MG63 (cell line): ENCODE measurements at places on chromosomes 1 and 21. TPM values are rescaled to one million over a fixed set of nuclear protein-coding genes. Genes with fewer than 3 reads are reported as not detected.

Gene BMP8A
- total RNA-seq = not detected in 2 replicates

Gene CRABP2
- 57.8 and 62.8 TPM in 2 replicates for total RNA-seq

Gene ARHGAP29
- total RNA-seq = 45.7 and 78.4 TPM in 2 replicates

Gene PDC
- not detected in 2 replicates for total RNA-seq

Gene NBPF1
- 8.1 and 9.2 TPM in 2 replicates for total RNA-seq

Gene FAM151A
- total RNA-seq = not detected in 2 replicates

Gene CELA3A
- total RNA-seq = not detected in 2 replicates

- no peak for DNase-seq
Observed at GRCh38 chr21:40331804-40332203, 464.6 kb downstream of the PCP4 start.

- DNase-seq = no peak
Observed at GRCh38 chr1:162398999-162399580, 12.8 kb downstream of the SH2D1B start.

DNA sequence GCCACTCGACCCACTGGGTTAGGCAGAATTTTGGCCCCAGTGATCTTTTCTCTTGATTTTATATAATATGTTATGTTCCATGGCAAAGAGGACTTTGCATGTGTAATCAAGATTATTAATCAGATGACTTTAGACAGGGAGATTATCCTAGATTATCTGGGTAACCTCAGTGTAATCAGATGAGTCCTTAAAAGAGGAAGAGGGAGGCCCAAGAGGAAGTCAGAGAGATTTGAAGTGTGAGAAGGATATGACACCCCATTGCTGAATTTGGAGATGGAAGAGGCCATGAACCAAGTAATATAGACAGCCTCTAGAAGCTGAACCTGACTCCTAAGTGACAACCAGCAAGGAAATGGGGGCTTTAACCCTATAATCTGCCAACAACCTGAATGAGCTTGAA is 117.1 kb upstream of the CSF3R start:
- no peak for DNase-seq

DNA sequence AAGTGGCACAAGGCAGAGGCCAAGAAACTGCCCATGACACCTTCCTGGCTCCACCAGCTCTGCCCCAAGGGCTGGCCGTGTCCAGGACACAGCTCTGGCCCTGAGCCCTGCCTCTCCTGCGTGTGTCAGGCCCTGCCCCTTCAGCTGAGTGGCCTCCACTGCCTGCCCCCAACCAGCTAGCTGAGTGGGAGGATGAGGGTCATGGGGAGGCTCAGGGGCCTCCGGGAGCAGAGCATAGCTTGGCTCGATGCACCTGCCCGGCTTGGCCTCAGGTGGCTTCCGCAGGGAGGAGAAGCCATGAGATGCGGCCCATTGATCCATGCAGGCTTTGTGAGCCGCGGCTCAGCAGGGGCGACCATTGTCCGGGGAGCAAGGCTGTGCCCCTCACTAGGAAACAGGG is 108.7 kb upstream of the TTC34 start:
- DNase-seq = no peak

DNA sequence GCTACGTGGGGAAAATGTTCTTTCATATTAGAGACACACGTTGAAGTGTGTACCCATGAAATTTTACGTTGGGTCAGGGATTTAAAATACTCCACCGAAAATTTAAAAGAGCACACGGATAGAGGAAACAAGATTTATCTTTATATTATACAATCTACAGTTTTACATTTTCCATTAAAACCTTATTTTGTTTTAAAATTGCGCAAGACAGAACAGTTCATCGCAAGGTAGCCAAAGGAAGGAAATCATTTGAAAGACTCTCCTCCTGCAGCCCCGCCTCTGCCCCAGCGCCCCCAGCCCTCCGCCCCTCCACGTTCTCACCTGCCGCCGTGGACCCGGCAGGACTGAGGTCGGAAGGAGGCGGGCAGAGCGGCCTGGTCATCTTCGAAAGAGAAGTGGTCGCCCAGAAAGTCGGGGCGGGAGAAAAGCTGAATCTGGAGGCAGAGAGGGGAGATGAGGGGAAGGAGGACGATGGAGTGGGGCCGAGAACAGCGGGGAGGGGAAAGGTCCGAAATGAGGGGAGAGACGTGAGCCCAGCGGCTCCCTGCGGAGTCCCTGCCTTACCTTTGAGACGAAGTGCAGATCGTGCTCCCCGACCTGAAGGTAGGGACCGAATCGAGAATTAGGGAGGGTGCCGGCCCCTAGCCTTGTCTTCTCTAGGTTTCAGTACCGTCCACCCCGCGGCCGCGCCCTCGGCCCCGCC is 18.0 kb downstream of the CRYBG2 start:
- DNase-seq = no peak

GRCh38 chr1:177669161-177669560 is 300.7 kb downstream of the SEC16B start:
- DNase-seq = no peak

DNA sequence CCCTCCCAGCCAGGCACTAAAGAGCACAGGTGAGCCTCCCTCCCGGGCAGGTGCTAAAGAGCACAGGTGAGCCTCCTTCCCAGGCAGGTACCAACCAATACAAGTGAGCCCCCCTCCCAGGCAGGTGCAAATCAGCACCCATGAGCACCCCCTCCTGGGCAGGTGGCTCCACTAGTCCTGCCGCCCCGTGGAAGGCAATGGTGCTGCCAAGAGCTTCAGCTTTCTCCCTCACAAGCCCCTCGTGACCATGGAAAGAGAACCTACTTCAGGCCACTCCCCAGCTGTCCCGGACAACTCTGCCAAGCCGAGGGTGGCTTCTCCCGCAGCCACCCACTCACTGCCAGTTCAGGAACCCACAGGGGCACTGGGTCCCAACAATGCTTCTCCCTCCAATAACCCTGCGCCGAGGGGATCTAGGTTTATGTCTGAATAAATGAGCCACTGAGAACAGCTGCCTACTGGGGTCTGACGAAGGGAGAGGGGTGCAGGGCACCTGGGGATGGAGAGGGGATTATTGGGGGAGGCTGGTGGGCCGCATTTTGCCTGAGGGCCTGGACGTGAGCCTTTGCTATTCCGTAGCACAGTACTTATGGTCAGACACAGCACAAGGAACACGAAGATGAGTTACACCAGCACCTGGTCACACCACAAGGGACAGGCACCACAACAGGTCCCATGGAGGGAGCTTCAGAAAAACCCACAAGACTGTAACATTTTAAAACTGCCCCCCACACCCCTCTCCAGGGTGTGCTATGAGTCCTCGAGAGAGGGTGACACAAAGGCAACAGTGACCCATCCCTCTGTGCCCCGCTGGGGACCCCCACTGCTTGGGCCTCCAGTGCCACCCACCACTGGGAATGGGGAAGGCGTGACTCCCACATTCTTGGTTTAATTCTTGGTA is 46.3 kb downstream of the PRDM15 start:
- no peak for DNase-seq

DNA sequence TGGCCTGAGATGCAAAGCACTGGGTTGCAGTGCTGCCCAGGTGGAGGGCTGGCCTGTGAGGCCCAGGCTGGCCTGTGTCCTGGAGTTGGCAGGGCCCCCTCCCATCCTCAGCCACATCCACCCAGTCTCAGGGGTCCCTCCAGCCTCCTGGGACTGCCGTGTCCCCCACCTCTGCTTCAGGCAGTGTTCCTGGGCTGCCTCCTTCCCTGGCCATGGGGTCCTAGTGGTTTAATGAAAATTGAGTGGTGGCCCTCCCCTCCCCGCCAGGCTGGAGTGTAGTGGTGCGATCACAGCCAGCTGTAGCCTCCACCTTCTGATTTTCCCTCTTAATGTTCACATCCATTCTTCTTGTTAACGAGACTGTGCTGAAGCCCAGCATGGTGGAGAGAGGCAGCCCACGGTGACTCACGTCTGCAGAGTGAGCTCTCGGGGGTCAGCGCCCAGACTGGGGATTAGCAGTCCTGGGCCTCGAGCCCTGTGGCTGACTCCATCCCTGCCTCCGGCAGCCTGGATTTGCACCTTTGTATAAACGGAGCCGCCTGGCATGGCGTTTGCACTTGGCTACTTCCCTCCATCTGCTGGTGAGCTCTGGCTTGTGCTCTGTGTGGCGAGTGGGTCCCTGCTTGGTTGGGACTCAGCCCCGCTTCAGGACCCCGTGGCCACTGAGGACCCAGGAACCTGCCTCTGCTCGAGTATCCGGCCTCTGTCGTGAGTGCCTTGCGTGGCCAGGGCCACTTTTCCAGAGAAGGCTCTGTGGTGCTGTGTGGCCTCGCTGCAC is 6.9 kb downstream of the MIB2 start:
- peak; percentile 92 for DNase-seq

- DNase-seq = peak; percentile 15
Observed at GRCh38 chr1:44531785-44532566, 126.9 kb downstream of the RNF220 start.

DNA sequence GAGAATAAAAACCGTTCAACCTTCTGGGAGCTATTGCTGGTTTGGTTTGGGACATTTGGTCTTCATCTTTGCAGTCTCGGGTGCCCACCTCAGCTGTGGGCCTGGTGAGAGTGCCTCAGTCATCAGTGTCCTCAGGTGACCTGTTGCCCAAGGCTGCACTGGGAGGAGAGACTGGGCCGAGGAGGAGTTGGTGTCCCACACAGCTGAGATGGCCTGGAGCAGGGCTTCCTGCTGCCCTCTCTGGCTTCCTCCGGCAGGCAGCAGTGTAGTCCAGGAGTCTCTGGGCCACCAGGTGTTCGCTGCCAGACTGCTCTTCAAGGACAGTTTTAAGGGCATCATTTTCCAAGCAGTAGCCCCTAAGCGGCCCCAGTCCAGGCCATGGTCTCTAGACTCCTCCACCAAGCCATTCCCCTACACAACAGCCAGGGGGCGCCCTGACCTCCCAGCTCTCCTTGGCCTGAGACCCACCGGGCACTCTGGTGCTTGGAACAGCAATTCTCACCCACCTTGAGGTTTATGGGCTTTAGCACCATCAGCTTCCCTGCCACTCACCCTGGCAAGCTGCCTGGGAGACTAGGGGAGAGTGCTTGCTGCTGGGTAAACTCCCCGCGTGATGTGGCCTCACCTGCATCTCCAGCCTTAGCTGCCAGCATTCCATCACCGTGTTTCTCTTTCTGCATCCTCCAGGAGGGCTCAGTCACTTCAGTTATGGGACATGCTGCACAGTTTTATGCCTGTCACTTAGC is 9.1 kb upstream of the SYTL1 start:
- DNase-seq = peak; percentile 24

GRCh38 chr1:41895552-41895951 is 23.2 kb downstream of the HIVEP3 start:
- no peak for DNase-seq

- DNase-seq = no peak
Observed at GRCh38 chr1:201493757-201494617, 12.9 kb downstream of the CSRP1 start.

DNA sequence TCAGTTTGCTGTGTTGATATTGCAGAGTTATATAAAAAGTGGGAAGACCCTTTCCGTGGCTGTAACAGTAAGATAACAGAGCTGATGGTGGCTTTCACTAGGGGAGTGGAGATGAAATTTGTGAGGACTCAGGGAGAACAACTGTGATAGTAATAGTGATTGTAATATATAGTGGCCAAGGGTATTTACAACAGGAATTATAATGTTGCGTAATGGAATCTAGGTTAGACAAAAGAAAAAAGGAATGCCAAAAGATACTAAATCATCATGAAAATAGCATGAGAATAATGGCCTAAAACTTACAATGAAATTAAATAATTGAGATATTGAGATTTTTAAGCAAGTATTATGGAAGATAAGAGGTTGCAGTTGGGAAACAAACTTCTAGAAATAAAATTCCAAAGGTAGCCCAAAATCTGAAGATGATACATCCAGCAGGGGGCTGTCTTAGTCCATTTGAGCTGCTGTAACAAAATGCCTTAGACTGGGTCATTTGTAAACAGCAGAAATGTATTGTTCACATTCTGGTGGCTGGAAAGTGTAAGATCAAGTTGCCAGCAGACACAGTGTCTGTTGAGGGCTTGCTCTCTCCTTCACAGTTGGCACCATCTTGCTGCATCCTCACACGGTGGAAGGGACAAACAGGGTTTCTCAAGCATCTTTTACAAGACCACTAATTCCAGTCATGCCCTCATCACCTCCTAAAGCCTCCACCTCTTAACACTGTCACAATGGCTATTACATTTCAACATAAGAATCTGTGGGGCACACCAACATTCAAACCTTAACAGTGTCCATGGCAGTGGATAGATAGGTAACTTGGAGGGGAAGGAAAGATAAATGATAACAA is 711.2 kb downstream of the MRPL39 start:
- peak; percentile 3 for DNase-seq

DNA sequence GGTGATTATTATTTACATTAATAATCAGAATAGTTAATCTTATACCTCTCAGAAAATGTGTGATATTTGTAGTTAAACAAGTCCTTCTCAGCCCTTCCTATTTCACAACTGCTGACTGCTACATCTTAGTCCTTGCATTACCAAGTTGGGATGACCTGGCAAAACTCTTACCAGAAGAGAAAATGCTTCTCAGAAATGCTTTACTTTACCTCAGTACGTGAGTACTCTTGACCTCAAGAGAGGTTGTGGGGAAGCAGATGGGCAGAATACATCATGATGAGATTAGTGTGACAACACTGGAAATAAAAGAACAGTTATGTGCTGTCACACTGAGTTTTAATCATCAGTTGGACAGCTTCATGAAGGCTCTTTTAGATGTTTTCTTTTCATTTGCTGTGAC is 16.2 kb downstream of the CFAP126 start:
- no peak for DNase-seq

- no peak for DNase-seq
Observed at GRCh38 chr1:206839006-206839560, 26.3 kb upstream of the IL20 start.

DNA sequence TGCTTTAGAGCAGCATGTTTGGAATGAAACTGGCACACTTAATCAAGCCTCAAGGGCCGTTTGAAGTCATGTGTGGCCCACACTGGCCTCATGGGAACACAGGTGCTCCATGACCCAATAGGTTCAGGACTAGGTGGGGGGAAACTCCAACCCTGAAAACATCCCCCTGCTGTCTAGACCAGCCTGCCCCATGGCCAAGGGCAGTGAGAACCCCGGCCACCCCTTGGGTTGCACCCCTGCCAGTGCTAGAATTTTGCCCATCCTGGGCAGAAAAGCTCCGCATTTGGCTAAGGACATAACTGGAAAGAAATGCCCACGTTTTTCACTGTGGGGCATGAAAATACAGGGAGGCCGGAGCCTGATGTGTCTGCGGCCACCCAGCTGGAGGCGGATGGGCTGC is 6.1 kb upstream of the PTGER3 start:
- DNase-seq = no peak

DNA sequence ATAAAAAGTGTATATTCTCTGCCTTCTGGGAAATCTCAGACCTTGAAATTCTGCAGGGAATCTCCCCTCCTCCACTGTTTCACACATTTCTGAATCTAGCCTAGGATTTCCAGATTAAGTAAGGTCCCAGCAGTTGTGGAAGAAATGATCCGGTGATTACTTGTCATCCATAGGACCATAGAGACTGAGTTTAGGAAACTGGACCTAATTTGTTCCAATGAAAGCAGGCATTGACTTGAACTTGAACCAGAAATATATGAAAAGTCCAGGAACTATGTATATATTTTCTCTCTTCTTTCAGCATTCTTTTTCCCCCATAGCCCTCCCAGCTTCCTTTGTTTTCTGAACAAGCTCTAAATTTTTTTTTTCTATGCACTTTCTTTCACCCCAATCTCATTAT is 149.5 kb upstream of the SPAG17 start:
- DNase-seq = no peak
